Hepatocyte (in vitro differentiated cells): ENCODE measurements at places on chromosomes 16 and 17. TPM values are rescaled to one million over a fixed set of nuclear protein-coding genes. Genes with fewer than 3 reads are reported as not detected.

DNA sequence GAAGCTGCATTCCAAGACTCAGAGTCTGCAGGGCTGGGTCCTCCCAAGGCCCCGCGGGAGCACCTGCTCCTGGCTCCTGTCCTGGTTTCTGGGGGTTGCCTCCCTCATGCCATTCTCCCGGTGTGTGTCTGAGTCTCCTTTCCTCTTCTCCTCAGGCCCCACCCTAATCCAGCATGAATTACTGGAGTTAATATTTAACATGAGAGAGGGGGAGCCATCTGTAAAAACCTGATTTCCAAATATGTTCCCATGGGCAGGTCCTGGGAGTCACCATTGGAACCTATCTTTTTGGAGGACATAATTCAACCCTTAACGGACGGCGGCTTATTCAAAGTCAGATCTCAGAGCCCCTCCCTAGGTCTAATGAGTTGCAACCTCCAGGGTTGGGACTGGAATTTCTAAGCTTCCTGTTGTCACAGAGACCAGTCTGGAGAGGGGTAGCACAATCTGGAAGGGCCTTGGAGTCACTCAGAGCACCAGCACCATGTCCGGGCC, 5.4 kb downstream of the C17orf99 start:
- no peak overlapping the region for H3K4me3 ChIP-seq
- no peaks in the 10 kb centered on the region for H3K36me3 ChIP-seq
- peaks cover 7% of the 10 kb centered on the region for H3K4me1 ChIP-seq
- H3K27ac ChIP-seq: peak overlapping the region; percentile 35

DNA sequence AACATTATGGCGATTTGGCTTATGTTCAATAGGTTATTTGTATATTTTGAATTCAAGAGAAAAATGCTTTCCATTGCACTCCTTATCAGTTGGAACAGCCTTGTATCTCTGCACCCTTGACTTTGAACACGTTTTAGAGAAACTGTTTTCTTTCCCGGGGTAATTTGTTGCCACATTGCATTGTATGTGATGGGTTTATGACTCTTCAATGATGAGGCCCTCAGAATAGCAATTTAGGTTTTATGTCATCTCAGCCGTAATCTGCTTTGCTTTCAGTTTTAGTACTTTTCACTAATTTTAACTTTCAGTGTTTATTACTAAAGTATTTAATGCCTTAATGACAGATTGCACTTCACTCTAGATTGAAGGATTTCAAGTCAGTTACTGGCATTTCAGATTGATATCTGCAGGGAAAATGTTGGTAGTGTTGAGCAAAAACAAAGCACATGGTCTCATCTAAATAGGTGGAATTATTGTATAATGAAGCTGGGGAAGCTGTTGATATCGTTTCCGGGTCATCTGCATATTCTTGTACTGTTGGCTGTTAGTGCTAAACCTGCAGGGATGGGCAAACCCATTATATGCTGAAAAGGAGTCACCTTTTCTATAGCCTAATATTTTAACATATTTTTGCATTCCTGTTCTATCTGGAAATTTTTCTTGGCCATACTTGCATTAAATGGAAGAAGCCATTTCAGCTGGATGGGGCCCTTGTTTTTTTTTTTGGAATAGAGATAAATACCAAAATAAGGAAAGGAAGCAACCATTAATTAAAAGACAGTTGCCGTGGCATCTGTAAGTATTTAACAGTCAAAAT, 2.0 kb downstream of the LUC7L3 start:
- H3K27ac ChIP-seq: peak overlapping the region; percentile 99
- H3K27me3 ChIP-seq: no peaks in the 10 kb centered on the region
- no peak for DNase-seq
- H3K4me1 ChIP-seq: peaks cover 31% of the 10 kb centered on the region
- peak overlapping the region; percentile 78 for H3K4me3 ChIP-seq
- no peaks in the 10 kb centered on the region for H3K36me3 ChIP-seq

- no peaks in the 10 kb centered on the region for H3K27me3 ChIP-seq
- H3K4me3 ChIP-seq: no peak overlapping the region
- H3K27ac ChIP-seq: peak overlapping the region; percentile 50
- H3K4me1 ChIP-seq: peaks cover 12% of the 10 kb centered on the region
- DNase-seq: peak; percentile 85
- H3K36me3 ChIP-seq: no peaks in the 10 kb centered on the region
These were observed 7.6 kb downstream of the SNN start for GRCh38 chr16:11675561-11676511.

GRCh38 chr16:73775841-73776388, 520.7 kb upstream of the PSMD7 start:
- no peak for DNase-seq
- no peak overlapping the region for H3K4me3 ChIP-seq
- no peaks in the 10 kb centered on the region for H3K27me3 ChIP-seq
- no peak overlapping the region for H3K27ac ChIP-seq

AOC3 gene
- 1.0 and 1.9 TPM in 2 replicates for total RNA-seq

- no peak overlapping the region for H3K4me3 ChIP-seq
- H3K27me3 ChIP-seq: no peaks in the 10 kb centered on the region
- DNase-seq: no peak
- no peaks in the 10 kb centered on the region for H3K4me1 ChIP-seq
These were observed 10.0 kb upstream of the KATNB1 start for GRCh38 chr16:57725554-57725953.

PPY gene
- total RNA-seq: not detected in 2 replicates

GRCh38 chr17:72255481-72255880, 134.7 kb downstream of the SOX9 start:
- no peak for DNase-seq
- H3K36me3 ChIP-seq: no peaks in the 10 kb centered on the region
- H3K27me3 ChIP-seq: no peaks in the 10 kb centered on the region
- H3K4me1 ChIP-seq: no peaks in the 10 kb centered on the region

DNA sequence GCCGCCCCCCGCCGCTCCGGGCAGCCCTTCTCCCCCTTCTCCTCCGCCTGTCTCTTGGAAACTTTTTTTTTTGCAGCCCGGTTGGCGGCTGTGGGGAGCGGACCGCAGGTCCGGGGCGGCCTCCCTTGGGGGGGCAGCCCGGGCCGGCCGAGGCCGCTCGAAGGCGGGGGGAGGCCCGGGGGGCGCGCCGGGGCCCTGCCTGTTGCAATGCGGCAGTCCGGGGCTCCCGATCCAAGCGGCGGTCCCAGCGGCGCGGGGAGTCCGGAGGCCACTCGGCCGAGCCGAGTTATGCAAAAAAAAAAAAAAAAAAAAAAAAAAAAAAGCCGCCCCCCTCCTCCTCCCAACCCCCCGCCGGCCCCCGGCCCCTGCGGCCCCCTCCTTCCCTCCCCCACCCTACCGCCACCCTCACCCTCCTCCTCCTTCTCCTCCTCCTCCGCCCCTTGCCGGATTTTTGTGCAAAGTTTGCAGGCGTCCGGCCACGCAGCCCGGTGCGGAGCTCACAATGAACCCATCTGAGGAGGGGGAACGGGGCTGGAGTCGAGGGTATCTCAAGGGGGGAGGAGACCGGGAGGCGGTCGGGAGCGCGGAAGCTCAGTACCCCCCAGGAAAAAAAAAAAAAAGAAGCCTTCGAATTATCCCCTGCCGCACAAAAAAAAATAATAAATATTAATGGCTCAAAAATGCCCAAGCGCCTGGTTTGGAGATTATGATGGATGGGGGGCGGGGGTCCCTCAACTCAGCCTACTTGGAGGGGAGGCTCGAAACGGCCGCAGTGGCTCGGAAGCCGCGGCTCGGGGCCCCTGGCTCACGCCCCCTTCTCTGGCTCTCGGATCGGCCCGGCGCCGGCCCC, at the start of gene ZNF423:
Gene ZNF423, minus strand, starts transcription at position 291 of the 850 bp plus-strand sequence. CDS start 338 bp downstream, outside the sequence.
- H3K36me3 ChIP-seq: no peaks in the 10 kb centered on the region
- peak; percentile 56 for DNase-seq
- H3K27me3 ChIP-seq: no peaks in the 10 kb centered on the region

DNA sequence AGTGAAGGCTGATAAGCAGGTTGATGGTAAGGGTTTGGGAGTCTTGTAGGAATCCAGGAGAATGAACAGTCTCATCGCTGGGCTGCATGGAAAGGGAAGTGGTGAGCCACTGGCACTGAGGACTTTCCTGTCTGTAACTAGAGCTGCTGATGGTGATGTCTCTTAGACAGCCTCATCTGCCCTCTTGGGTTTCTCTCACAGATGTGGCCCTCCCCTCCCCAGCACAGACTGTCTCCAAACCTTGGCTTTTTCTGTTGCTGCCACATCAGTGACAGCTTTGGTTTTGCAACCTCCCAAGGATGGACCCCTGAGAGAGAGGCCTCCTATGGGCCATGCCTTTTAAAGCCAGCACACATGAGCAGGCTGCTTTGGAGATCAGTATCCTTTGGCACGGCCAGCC, 16.9 kb downstream of the PLCG2 start:
- no peak for DNase-seq
- H3K27ac ChIP-seq: no peak overlapping the region
- no peaks in the 10 kb centered on the region for H3K36me3 ChIP-seq
- no peak overlapping the region for H3K4me3 ChIP-seq

DNA sequence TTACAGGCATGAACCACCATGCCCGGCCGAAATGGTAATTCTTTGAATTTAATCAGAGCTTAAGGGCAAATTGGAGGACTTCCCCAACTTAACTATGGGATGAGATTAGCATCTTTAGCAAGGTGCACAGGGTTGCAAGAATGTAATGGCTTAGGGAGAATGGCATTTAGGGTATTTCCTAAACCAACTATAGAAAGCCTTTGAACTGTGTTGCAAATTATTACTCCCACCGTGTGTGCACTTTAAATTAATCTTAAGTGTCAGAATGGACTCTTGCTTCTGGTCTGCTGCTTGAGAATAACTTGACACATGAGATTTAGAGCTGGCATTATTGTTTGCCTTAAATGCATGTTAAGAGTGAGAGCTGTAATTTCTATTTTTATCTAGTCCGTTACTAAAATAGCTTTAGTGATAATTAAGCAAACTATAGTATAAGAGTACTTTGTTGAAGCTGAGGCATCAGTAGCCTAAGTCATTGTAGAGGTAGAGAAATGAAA, 59.8 kb downstream of the TUBD1 start:
- H3K4me1 ChIP-seq: peaks cover 40% of the 10 kb centered on the region
- H3K36me3 ChIP-seq: no peaks in the 10 kb centered on the region
- no peak for DNase-seq
- no peak overlapping the region for H3K27ac ChIP-seq
- H3K4me3 ChIP-seq: no peak overlapping the region

ALOX15B gene
- total RNA-seq: 5.7 and 6.7 TPM in 2 replicates

- no peak overlapping the region for H3K27ac ChIP-seq
These were observed 75.1 kb downstream of the FOXL1 start for GRCh38 chr16:86653285-86654006.

TSNAXIP1 gene
- 3.1 TPM in 2 replicates for total RNA-seq

- peak; percentile 49 for DNase-seq
- no peak overlapping the region for H3K4me3 ChIP-seq
- peaks cover 8% of the 10 kb centered on the region for H3K4me1 ChIP-seq
- peak overlapping the region; percentile 66 for H3K27ac ChIP-seq
- no peaks in the 10 kb centered on the region for H3K36me3 ChIP-seq
These were observed 20.6 kb downstream of the VPS53 start for GRCh38 chr17:693791-694638.

NAT9 gene
- 28.6 and 29.2 TPM in 2 replicates for total RNA-seq

ZNF286A gene
- 35.0 and 39.6 TPM in 2 replicates for total RNA-seq

- H3K27me3 ChIP-seq: no peaks in the 10 kb centered on the region
- no peaks in the 10 kb centered on the region for H3K36me3 ChIP-seq
- peak; percentile 68 for DNase-seq
- peak overlapping the region; percentile 80 for H3K27ac ChIP-seq
- H3K4me3 ChIP-seq: no peak overlapping the region
- H3K4me1 ChIP-seq: peaks cover 89% of the 10 kb centered on the region
These were observed 298.6 kb downstream of the SEC14L1 start for GRCh38 chr17:77439189-77440018.

- H3K36me3 ChIP-seq: no peaks in the 10 kb centered on the region
- no peak overlapping the region for H3K4me3 ChIP-seq
- no peaks in the 10 kb centered on the region for H3K27me3 ChIP-seq
These were observed 5.1 kb upstream of the KIFC3 start for GRCh38 chr16:57807252-57807967.

ODAD4 gene
- 0.52 and 0.53 TPM in 2 replicates for total RNA-seq

RDM1 gene
- total RNA-seq: 0.80 and 0.87 TPM in 2 replicates

- no peaks in the 10 kb centered on the region for H3K4me1 ChIP-seq
- H3K36me3 ChIP-seq: no peaks in the 10 kb centered on the region
- DNase-seq: no peak
These were observed 34.9 kb upstream of the DHX40 start for GRCh38 chr17:59530531-59530930.

DNA sequence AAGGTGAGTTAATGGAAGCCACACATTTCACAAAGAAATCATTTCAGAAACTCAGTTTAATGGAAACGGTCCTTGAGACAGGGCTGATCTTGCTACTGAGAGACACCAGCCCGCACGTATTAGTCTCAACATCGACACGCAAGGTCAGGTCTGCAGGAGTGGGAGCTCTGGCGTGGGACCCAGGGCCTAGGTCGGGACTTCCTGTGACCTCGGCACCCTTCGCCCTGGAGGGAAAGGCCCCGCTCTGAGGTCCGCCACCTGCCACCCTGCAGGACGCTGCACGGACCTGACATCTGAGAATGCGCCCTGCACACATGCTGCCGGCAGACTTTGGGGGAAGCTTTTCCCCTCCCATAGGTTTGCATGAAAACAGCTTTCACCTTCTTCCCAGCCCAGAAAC, 59.7 kb downstream of the LMF1 start:
- no peak overlapping the region for H3K27ac ChIP-seq
- H3K4me1 ChIP-seq: no peaks in the 10 kb centered on the region
- no peak overlapping the region for H3K4me3 ChIP-seq
- no peaks in the 10 kb centered on the region for H3K36me3 ChIP-seq

DNA sequence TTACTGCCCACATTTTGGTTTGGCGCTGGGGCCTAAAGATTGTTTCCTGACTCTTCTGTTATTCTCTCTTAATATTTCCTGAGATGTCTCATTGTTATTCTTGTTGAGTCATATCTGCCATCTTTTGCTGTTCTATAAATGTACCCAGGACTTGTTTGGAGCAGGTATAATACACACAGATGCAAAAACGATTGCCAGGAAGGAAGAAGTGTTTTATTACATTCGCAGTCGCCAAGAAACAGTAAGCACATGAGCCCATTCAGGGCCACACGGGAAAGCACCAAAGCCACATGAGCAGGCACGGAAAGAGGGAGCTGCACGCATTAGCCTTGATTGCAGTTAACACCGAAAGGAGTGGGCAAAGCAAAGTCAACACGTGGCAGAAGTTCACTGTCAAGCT, 70.2 kb downstream of the ARHGAP44 start:
- no peaks in the 10 kb centered on the region for H3K4me1 ChIP-seq
- no peak for DNase-seq
- no peaks in the 10 kb centered on the region for H3K36me3 ChIP-seq
- no peak overlapping the region for H3K4me3 ChIP-seq

DNA sequence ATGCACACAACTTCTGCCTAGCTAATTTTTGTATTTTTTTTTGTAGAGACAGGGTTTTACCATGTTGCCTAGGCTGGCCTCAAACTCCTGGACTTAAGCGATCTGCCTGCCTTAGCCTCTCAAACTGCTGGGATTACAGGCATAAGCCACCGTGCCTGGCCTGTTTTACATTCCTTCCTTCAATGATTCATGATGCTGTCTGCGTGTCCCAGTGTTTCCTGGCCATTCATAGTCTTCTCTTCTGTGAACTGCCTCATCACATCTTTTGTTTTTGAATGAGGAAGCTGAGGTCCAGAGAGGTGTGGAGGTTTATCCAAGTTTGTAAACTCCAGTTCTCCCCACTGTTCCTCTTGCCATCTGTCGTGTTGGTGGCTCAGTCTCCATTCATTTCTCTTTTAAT, 64.5 kb upstream of the MED9 start:
- H3K4me1 ChIP-seq: peaks cover 14% of the 10 kb centered on the region
- H3K4me3 ChIP-seq: no peak overlapping the region
- DNase-seq: no peak
- H3K27ac ChIP-seq: no peak overlapping the region
- H3K27me3 ChIP-seq: no peaks in the 10 kb centered on the region
- H3K36me3 ChIP-seq: no peaks in the 10 kb centered on the region
